CD4-positive, alpha-beta T cell treated with Interleukin-1 beta for 1 hour (primary cell): ENCODE measurements at places on chromosomes 2 and 18.

DNA sequence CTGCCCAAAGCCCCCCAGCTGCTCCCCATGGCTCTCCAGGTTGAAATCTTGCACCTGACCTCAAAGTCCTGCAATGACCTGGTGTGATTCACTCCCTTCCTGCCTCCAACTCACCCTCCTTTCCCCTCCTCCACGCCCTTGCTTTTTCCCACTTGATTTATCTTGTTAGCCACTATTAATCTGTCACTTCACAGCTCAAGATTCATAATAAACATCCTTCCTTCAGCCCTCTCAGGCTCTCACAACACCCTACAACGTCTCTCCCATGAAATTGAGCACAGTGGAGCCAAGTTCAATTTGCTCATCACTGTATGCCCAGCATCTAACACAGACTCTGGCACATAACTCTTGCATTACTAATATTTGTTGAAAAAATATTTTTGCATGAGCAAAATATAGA is 85.6 kb upstream of the SLC35G4 start:
- DNase-seq = no peak

- DNase-seq = no peak
Observed at GRCh38 chr2:166154685-166155338, 27.0 kb upstream of the SCN1A start.

DNA sequence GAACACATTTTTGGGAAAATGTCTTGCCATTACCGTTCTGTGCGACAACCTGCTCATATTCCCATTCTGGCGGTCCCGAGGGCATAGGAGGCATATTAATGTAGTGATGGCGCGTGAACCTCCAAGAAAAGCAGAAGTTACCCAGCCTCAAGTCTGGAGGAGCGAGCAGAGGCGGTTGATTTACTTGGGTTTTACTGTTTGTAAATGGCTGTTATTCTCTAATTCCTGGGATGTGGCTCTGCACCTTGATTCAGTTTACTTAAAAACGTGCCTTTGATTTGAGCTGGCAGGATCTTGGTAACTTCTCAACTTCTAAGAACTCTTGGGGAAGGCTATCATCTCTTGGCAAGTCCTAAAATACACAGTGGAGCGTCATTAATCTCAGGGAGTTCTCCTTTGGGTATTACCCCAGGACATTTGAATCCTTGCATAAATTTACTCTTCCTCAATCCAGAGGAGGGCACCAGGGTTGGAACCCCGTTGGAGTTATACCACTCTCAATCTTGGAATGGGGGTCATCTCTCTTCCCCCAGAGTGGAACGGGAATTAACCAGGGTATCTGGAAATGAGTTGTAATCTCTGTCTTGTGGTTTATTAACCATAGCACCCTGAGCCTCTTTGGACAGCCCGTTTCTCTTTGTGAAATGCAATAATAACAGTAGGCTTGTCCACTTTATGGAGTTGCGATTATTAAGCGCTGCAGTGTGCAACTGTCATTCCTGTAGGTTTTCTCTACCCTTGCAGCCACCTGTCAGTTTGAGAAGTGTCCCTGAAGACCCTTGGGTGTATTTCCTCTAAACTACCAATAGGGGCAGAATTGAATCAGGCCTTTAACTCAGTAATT is 2.1 kb downstream of the HK2 start:
- DNase-seq = peak; percentile 41

- no peak for DNase-seq
Observed at GRCh38 chr2:205913668-205914067, 172.3 kb downstream of the INO80D start.

DNA sequence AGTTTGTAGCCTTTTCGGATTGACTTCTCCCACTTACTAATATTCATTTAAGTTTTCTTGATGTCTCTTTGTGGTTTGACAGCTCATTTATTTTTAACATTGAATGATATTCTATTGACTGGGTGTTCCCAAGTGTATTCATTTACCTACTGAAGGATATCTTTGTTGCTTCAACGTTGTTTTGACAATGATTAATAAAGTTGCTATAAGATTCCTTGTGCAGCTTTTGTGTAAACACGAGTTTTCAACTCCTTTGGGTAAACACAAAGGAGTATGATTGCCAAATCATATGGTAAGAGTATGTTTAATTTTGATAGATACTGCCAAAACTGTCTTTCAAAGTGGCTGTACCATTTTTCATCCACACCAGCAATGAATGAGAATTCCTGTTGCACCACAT is 1200.9 kb downstream of the DSC3 start:
- DNase-seq = no peak

DNA sequence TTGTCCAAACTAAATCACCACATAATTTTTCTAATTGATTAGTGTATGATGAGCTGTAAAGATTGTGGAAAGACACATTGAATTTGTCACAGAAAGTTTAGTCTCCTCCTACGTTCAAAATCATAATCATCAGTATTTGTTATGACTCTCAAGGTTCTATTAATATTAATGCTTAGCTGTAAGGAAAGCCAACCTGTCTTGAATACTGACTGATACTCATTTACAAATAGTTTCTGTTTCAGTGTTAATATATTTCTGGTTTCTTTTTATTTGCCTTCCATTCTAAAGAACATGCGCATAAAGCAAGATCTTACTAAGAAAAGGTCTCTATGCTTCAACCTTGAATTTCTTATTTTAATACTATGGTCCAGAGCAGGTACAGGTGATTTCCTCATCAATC is 55.1 kb downstream of the CPS1 start:
- no peak for DNase-seq

- DNase-seq = no peak
Observed at GRCh38 chr2:10410823-10411437, 37.2 kb downstream of the ODC1 start.

- DNase-seq = no peak
Observed at GRCh38 chr2:62991605-62992004, 59.0 kb upstream of the OTX1 start.

DNA sequence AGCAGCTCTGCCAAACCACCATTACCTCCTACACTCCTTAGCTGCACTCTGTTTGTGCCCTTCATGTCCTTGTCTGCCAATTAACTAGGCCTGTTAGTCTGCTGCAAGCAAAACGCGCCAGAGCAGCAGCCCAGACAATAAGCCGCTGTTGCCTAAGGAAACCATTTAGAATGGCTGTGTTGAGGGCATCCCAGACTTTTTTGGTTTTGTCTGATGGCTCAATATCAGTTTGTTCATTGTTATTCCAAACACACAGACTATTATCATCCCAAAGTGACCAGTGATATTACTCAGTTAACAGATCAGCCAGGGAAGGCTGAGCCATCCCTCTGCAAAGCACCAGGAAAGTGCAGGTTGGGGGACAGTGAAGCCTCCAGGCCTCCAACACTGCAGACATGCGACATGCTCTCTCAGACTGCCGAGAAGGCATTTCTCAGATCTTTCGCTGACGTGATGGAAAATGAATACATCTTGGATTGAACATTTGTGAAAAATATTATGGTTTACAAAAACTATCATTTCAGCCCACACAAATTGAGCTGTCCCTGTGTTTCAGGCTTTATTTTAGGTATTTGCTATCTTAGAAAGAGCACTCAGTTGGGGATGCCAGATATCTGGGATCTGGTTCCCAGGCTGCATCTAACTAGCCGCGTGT is 182.0 kb upstream of the HNRNPA3 start:
- DNase-seq = no peak

- no peak for DNase-seq
Observed at GRCh38 chr2:64837116-64837731, 152.0 kb upstream of the SLC1A4 start.
